ENCODE measurements at places on chromosomes 7 and 10. TPM values are rescaled to one million over a fixed set of nuclear protein-coding genes. Genes with fewer than 3 reads are reported as not detected.

GRCh38 chr7:30249316-30249715 is 35.1 kb upstream of the ZNRF2 start:
- no peak for DNase-seq

DNA sequence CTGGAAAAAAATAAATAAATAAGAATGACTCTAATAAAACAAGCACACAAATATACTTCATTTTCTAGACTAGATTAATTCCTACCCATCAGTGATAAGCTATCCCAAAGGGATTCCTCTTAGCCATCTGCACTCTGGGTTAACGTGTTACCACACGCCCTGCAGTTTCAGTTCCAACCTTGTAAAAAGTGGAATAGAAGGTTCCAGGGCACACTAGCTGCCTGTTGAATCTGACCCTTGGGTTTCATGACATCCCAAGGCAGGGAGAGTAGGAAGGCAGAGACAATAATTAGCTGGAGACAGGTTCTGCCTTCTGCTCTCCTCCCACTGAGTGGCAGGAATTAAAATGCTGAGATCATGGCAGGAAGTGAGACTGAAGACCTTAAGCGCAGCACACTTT is 33.5 kb downstream of the SLC37A3 start:
- DNase-seq, result no peak

DNA sequence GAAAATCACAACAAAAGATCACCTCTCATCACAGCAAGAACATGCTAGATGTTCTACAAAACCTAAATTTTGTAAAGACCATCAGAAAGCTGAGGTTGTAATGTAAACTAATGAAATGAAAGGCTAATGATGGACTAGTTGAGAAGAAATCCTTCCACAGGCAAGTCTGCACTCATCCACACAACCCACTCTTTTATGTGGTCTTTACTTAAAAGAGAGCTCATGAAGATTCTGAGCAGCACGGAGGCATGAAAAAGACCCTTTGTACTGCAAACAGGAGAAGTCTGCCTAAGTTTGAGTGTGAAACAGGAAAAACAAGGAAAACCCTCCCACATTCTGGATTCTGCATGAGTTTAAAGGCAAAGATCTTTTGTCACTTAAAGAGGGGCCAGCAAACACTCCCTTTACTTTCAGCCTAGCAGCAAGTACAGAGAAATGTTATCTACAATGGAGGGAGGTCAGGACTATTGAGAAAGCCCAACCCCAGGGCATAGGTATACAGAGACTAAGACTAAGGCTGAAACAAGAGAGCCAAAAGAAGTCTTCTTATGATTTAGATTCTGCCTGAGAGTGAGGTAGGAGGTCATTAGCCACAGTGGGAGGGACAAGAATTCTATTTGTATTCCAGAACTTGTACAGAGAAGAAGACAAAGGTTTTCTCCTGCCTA is 521.2 kb upstream of the TEX47 start:
- no peak for DNase-seq

Gene VAX1
- total RNA-seq, result 0.58 TPM

Gene PON1
- 3.0 TPM for total RNA-seq

DNA sequence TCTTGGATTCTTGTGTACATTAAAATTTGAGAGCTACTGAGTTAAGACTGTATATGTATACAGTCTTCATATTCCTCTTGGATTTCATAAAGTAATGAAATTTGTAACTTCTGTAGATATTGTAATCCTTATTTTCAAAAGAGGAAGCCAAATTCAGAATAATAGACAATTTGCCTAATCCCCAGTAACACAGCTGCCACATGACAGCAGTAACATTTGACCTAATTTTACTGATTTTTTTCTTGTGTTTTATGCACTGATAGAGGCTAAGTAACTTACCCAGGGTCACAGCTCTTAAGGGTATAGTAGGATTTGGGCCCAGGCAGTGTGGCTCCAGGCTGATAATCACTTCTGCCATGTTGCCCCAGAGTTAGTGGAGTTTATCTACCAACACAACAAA is 40.4 kb upstream of the IL6 start:
- no peak for DNase-seq

DNA sequence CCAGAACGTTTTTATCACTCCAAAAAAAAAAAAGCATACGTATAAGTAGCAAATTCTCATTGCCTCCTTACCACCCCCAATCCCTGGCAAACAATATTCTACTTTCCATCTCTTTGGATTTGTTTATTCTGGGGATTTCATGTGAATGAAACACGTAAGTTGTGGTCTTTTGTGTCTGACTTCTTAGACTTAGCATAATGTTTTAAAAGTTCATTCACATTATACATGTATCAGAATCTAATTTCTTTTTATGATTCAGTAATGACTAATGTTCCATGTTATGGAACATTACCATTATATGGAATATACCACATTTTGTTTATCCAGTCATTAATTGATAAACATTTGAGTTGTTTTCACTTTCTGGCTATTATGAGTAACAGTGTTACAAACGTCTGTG is 12.5 kb upstream of the KLHL7 start:
- no peak for DNase-seq

GRCh38 chr7:47588704-47589225 is 6.9 kb upstream of the TNS3 start:
- DNase-seq, result no peak

DNA sequence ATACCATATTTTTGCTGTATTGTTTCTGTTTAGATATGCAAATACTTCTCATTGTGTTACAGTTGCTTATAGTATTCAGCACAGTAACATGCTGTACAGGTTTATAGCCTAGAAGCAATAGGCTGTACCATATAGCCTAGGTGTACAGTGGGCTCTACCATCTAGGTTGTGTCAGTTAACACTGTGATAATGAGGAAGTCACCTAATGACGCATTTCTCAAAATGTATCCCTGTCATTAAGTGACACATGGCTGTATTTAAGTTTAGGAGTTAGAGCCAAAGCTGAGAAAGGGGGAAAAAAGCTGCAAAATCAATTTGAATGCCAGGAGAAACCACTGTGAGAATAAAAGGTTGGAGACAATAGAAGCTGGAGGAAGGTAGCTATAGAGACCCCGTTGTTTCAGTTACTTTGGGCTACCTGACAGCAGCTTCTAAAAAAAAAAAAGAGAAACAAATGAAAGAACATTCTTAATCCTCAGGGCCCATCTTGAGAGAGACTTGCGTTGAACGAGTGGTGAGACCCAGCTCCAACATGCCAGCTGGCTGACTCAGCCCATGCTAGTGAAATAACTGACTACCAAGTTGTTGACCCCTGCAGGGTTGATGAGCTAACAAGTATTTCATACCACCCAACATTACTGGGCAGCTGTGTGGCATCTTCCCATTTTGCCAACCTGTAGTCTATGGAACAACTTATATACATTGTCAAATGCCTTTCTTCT is 8.7 kb downstream of the STARD3NL start:
- no peak for DNase-seq

DNA sequence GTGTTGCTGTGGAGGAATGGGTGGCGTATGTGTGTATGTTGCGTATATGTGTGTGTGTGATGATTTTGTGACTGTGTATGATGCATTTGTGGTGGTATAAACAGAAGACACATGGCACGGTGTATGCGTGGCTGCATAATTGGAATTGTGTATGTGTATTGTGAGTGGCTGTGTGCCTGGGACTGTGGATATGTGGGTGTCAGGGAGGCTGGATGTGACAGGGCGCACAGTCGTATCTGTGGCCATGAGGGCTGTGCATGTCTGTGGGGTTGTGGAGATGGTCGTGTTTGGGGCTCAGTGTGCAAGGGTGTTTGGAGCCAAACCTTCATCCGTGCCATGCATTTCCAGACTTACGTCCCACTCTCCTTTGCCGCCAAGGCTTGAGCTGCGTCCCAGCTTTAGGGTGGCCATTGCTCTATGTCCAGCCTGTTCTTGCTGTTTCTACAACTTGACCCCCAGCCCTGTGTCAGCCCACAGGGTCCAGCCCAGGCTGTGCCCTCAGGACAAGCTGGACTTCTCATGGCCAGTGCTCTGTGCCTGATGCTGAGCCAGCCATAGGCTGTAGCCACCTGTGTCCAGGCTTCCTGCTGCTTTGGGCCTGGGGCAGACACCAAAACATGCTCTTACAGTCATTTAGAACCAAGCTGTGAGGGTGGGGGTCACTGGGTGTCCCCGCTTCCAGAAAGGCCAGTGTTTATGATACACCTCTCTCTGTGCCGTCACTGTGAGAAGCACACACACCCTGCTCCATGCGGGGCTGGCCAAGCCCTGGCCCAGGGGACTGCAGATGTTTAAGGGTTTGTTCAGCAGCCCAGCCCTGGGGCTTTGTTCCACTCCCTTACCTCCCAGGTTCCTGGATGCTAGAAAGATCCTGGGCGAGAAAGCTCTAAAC is 127.6 kb downstream of the NEURL1 start:
- no peak for DNase-seq

GRCh38 chr10:49237985-49238384 is 49.8 kb upstream of the TMEM273 start:
- DNase-seq, result no peak

DNA sequence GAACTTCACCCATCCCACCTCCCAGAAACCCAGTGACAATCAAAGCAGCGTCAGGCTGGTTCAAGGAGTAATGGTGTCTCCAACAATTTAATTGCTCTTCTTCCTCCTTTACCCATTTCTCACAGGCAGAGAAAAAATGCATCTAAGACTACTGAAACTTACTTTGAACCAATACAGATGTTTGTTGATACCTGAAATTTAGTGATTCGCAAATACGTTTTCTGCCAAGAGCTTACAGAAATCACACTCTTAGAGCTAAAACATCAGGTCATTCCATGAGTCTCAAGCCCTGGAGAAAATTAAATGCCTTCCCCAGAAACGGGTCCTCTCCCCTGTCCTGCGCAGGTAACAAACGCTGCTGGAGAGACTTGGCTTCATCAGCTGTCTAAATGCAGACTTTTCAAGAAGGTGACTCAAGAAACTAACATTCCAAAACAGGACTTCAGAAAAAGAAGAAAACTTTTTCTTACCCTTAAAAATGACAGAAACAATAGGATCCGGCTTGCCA is 443 bp downstream of the MYOF start:
- no peak for DNase-seq

GRCh38 chr7:129188892-129189660 is 643 bp downstream of the SMO start:
- no peak for DNase-seq

- no peak for DNase-seq
Measured at GRCh38 chr7:84637568-84638338, 443.2 kb upstream of the SEMA3A start.

DNA sequence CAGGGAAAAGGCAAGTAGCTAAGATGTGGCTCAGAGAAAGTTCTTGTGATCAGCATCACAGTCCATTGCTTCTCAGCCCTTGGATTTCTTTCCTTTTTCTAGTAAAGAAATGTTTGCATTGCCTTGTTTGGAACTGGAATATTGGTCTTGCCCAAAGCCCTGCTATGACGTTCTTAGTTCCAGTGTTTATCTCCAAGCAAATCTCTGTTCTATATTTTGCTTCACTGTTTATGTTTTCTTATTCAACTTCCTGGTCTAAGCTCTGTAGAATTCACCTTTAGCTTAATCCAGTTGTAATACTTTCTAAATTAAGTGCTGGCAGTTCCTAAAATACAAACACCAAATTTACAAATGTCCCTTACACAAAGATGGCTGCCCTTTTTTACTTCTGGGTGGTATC is 88.7 kb upstream of the ZNF438 start:
- DNase-seq, result no peak

GRCh38 chr7:100211342-100211780 is 8.4 kb upstream of the PVRIG start:
- DNase-seq, result no peak

GRCh38 chr7:90596671-90597562 is 796 bp downstream of the CDK14 start:
- no peak for DNase-seq

Gene SRRM3
- total RNA-seq, result 8.4 TPM

- no peak for DNase-seq
Measured at GRCh38 chr10:102814873-102815661, 22.1 kb downstream of the CYP17A1 start.

- no peak for DNase-seq
Measured at GRCh38 chr10:87589645-87590051, 70.0 kb upstream of the PAPSS2 start.

All from type B pancreatic cell (in vitro differentiated cells).